GM10248 (cell line): ENCODE measurements at places on chromosomes 7 and 10.

DNA sequence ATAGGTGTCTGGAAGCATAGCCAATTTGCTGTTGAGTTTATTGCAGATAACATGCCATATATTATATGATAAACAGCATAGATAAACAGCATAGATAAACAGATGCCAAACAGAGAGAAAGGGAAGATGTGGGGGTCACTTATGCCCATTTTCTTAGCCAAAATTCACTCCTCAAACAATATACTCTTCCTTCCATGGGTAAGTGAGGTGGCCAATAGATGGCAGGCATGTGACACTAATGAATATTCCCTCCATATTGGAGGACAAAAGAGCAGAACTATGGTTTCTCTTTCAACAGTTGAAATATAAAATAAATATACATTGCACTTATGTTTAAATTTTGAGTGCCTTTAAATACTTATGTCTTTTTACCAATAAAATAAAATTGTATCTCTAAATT is 1212.8 kb downstream of the REEP3 start:
- peak; percentile 4 for DNase-seq

DNA sequence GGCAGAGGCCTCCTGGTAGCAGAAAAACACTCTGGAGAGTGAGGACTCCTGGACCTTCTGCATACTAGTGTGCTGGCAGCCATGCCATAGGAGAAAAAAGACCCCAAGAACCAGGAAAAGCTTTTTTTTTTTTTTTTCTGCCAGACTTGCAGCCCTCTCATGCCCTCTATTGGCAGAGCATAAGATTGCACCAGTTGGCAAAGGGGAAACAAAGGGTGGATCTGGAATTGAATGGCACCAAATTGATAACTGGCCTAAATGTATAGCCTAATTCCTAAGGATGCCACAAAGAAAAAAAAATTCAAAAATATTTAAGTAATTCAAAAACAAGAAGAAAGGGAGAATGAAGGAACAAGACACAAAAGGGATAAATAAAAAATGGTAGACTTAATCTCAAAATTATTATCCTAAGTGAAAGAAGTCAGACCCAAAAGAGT is 112.5 kb upstream of the GHITM start:
- DNase-seq, result peak; percentile 26

DNA sequence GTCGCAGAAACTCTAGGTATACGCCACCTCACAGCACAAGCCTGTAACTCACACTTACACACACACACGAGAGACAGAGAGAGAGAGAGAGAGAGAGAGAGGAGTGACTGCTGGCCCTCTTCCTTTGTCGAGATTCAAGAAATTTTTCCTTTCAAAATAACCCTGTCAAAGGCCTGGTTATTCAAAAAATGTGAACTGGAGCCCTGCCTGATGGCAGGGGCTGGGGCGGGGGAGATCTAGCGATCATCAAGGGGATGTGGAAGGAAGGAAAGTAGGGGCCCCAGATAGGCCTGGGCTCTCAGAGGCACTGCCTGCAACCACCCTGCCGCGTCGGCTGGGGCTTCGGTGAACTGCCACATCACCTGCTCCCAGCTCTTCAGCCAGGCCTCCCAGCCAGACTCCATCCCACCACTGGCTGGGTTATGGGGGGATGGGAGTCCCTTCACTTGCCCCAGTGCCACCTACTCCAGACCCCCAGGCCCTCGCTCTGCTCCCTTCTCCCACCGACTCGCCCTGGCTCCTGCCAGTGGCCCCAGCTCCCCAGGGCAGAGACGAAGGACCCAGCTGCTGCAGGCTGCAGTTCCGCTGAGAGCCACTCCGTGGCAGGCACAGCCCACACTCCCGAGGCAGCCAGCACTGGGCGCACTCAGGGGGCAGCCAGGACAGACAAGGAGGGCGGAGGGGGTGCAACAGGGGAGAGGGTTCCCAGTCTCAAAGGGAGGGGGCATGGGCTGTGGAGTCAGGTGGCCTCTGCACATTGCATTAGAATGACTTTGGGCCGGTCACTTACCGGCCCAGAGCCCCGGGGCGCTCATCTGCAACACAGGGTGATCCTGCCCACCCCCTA is 15.3 kb downstream of the KCNH2 start:
- DNase-seq, result peak; percentile 87

GRCh38 chr7:13897819-13898218 is 91.6 kb downstream of the ETV1 start:
- DNase-seq, result no peak

GRCh38 chr7:86937363-86937878 is 122.0 kb downstream of the ELAPOR2 start:
- DNase-seq, result no peak

DNA sequence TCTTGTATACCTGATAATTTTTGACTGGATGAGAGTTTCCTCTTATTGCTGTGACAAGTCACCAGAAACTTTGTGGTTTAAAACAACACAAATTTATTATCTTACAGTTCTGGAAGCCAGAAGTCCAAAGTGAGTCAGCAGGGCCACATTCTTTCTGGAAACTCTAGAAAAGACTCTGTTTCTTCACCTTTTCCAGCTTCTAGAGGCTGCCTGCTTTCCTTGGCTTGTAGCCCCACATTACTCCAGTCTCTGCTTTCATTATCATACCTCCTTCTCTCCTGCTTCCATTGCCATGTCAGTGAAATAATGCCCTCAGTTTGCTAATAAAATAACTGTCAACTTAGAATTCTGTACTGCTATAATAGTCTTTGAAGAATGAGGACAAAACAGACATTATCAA is 65.3 kb downstream of the VCL start:
- no peak for DNase-seq

DNA sequence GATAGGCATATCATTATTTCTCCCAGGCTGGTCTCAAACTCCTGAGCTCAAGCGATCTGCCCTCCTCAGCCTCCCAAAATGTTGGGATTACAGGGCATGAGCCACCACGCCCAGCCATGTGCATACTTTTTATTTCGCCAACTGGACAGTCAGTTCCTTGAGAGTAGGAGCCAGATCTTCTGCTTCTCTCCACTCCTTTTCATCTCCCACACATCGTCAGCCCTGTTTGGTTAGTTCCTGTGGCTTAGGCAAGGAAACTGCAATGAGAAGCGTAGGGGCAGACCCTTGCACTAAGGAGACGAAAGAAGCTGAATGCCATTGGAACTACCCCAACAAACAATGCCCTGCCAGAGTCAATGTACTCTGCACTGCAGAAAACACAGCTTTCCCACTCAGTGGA is 178.2 kb downstream of the TRIL start:
- no peak for DNase-seq

- no peak for DNase-seq
Observed at GRCh38 chr7:107582875-107583274, 2.8 kb downstream of the BCAP29 start.

DNA sequence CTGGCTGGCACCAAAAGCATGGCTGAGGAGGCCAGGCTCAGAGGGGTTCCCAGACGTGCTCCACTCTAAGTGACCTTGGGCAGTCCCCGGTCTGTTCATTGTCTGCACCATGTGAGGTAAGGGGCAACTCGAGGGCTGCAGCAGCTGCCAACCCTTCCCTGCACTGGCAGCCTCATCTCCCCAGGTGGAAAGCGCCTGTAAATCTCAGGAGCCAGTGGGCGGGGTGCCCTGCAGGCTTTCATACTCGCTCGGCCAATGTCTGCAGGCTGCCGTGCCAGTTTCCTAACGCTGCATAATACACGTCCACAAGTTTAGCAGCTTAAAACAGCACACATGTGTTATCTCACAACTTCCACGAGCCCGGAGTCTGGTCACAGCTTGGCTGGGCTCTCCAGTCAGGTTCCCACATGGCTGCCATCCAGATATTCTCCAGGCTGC is 12.6 kb upstream of the GDF10 start:
- DNase-seq, result no peak

GRCh38 chr7:150855476-150856302 is 3.4 kb downstream of the AOC1 start:
- no peak for DNase-seq

DNA sequence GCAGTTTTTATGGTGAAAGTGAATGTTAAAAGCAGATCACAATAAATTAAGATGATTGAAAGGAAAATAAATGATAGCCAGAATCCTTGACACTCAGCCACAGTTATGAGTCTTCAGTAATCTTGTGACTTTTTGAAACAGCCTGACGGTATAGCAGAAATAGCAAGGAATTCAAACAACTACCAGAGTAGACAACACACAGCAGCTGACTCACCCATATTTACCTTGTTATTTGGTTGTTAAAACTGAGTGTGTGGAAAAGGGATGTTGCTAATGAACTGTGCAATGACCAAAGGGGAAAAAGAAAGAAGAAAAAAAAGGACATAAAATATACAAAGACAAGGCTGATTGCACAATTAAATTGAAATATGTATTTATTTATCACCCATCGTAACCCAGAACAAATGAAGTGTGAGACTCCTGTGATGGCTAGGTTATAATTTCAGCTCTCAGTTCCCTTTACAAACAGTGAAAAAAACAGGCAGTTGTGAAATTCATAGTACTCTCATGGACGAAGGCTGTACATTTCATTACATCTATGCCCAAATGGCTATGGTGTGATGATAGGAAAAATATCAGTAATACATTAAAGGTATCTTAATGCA is 1023.0 kb upstream of the SORCS1 start:
- no peak for DNase-seq

DNA sequence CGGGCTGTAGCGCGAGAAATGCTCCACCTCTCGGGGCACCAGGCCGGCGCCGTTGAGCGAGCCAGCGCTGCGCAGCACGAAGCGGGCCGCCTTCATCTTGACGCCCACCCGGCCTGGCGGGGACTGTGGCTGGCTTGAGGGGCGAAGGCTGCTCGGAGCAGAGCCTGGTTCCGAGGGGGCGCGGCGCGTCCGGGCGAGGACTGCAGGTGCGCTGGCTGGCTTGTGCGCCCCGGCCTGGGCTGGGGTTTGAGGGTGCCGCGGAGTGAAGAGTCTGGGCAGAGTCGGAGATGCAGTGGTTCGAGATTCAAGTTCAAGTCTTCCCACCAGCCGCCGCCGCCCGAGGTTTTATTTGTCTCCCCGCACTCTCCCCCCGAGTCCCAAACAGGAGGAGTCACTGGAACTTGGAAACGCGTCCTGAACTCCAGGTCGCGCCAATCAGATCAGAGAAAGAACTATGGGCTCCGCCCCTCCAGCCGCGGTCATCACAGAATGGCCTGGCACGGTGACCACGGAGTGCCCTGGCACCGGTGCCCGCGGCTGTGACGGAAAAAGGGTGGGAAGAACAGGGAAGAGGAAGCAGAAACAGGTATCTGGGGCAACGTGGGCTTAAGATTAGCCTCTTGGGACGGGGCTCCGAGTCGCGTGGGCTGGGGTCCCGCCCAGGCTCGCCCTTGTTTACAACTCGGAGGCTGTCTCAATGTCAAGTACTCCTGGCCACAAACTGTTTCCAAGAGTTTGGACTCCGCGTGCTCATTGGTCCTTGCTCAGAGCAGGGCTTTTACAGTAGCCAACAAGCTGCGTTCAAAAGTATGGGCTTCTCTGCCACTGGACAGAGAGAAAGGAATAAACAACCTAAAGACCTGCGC is at the start of gene PDK4:
Gene PDK4, minus strand, starts transcription at position 319 of the 866 bp plus-strand sequence. Its CDS starts 223 bp downstream, at position 96.
- DNase-seq, result no peak

DNA sequence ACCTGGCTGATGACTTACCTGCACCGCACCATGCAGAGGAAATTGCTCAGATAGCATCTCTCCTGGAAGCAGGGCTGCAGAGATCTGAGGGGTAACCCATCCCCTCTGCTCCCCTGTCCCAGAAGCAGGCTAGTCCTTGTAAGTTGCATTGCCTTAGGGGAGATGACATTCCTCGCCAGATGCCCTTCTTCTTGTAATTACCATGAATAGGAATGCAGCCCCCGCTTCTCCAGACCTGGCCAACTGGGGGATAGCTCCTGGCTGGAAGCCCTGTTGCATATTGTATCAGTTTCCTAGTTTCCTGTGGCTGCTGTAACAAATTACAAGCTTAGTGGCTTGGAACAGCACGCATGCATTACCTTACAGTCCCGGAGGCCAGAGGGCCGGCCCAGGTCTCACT is 47.5 kb upstream of the EN2 start:
- no peak for DNase-seq

DNA sequence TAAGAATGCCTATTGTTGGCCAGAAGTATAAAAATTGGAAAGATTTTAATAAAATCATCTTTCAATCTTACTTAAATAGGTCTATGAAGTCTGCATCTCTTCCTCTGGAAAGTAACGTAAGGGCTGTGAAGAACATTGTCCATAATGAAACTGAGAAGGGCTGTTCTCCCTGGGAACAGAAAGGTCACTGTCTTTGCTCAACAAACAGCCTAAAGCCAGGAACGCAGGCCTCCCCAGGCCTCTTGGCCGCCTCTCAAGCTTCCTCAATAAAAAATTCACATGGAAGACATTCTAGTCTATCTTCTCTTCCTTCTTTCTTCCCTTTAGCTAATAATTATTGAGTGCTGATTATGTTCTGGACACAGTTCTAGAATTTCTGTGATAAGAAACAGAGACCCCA is 9.1 kb upstream of the IDI2 start:
- DNase-seq, result no peak

GRCh38 chr7:50476953-50477625 is 26.9 kb upstream of the FIGNL1 start:
- DNase-seq, result no peak

- DNase-seq, result no peak
Observed at GRCh38 chr7:8913682-8914081, 480.3 kb downstream of the NXPH1 start.

DNA sequence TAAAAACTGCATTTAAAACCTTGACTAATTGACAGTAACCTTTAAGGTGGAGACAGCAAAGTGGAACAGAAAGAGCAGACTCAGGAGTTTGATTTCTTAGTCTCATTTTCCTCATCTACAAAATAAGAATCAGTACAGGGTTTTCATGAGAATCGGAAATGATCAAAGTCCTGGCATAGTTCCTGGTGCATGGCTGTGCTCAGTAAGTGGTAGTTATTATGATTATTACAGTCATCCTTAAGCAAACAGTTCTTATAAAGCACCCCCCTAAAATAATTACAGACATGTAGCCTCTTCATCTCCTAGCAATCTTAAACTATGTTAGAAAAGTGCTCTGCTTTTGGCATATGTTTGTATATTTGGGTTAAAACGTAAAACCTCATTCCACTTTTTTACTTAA is 18.0 kb downstream of the NEBL start:
- no peak for DNase-seq

DNA sequence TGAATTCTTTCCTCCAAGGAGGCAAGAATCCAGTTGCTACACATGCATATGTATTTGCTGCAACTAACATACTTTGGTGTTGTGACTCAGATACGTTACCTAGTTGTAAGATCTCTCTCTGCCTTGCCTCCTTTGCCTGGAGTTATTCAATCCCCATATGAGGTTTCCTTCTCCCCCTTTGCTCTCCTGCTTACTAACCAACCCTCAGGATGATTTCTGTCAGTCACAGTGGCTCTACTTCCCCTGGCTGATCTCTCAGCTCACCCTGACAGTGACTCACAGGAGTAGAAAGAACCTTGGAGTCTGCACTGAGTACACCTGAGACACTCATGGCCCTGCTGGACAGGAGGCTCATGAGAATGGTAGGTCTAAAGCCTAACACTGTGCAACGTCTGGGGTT is 92.0 kb downstream of the TMEM106B start:
- no peak for DNase-seq

DNA sequence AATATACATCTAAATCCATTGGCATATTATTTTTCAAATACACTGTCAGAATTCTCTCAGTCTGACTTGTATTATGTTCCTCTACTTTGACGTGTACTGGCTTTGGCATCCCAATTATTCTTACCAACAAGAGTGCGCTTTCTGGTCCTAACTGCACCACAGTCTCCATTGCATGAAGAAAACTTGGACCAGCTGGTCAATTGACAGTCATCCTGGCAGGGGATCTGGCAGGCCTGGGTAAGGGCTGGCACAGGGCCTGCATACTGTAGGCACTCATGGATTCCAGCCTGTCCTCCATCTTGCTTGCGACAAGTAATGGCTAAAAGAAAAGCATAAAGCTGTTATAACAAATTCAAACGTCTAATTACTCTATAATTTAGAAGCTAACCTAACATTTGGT is 384.9 kb downstream of the THSD7A start:
- DNase-seq, result no peak
